ENCODE measurements at places on chromosomes 2 and 18.
A peak's percentile ranks its signal among the peaks of the same experiment; 100 is the strongest.

- DNase-seq, result no peak
Observed at GRCh38 chr18:33665187-33665586, 87.2 kb downstream of the ASXL3 start.

- no peak for DNase-seq
Observed at GRCh38 chr18:69897397-69898108, 50.1 kb downstream of the CD226 start.

GRCh38 chr2:41222593-41222992 lies 770.7 kb upstream of the SLC8A1 start:
- DNase-seq, result no peak

GRCh38 chr2:230234122-230234722 lies 8.7 kb downstream of the SP140 start:
- no peak for DNase-seq

- DNase-seq, result no peak
Observed at GRCh38 chr18:48300463-48300961, 108.7 kb downstream of the ZBTB7C start.

GRCh38 chr2:229409751-229410181 lies 138.7 kb upstream of the PID1 start:
- no peak for DNase-seq

DNA sequence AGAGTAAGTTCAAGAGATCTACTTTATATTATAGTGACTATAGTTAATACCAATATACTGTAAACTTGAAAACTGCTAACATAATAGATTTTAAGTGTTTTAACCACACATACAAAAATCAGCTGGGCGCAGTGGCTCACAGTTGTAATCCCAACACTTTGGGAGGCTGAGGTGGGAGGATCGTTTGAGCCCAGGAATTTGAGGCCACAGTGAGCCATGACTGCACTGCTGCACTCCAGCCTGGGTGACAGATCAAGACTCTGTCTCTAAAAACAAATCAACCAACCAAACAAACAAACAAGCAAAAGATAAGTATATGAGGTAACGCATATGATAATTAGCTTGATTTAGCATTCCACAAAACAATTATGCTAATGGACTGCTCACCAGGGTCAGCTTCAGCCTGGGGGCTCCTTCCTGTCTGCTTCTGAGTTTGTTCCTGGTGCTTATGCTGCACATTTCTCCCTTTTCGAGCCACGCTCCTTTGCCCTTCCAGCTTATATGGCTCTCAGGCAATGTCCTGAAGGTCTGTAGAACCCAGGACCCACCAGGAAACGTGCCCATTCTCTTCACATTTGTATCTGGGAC lies 357.6 kb downstream of the EN1 start:
- DNase-seq, result no peak

GRCh38 chr2:127695491-127696472 lies 5.5 kb upstream of the SFT2D3 start:
- DNase-seq, result no peak

DNA sequence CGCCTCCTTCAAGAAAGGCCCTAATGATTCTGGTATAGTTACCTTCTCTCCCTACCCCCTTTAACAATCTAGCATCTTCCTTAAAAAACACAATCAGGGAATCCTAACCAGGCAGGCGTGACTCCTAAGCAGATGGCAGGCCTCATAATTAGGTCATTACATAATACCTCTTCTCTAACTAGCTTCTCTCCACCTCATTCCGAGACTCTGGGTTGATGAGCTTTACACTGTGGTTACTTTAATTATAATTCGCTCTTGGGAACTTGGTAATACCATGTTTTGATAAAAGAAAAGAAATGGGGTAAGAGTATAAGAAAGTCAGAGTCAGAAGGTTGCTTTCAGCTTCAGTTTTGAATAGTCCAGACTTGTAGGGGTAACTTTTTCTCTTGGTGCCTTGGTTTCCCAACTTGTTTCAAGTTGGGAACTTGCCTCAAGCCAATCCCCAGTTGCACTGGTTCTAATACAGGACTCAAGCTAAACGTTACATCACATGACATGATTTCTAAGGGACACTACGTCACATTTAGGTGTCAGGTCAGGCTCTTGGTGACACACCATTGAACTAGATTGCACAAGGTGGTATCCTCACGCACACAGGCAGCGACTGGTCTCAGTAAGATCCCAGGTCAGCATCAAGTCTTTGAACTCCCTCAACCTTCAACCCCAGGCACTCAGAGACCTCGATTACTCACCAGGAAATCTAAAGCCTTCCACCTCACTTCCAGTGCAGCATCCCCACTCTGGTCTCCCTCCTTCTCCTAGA lies 59.2 kb downstream of the AAK1 start:
- no peak for DNase-seq

- DNase-seq, result no peak
Observed at GRCh38 chr2:140842110-140842509, 1288.7 kb downstream of the LRP1B start.

- DNase-seq, result no peak
Observed at GRCh38 chr2:219864154-219864553, 236.7 kb downstream of the SLC4A3 start.

- DNase-seq, result no peak
Observed at GRCh38 chr18:23223641-23224040, 88.4 kb downstream of the CABLES1 start.

GRCh38 chr2:36399050-36399449 lies 43.5 kb downstream of the CRIM1 start:
- DNase-seq, result no peak

GRCh38 chr18:80109676-80110078 lies 615 bp downstream of the ADNP2 start:
- DNase-seq, result no peak

- DNase-seq, result no peak
Observed at GRCh38 chr2:145897151-145897550, 1377.2 kb upstream of the ZEB2 start.

- peak; percentile 54 for DNase-seq
Observed at GRCh38 chr2:174247474-174248186, 702 bp downstream of the OLA1 start.

- DNase-seq, result peak; percentile 66
Observed at GRCh38 chr2:75403991-75404428, 156.7 kb downstream of the EVA1A start.

- no peak for DNase-seq
Observed at GRCh38 chr2:48170281-48170680, 264.0 kb upstream of the FBXO11 start.

DNA sequence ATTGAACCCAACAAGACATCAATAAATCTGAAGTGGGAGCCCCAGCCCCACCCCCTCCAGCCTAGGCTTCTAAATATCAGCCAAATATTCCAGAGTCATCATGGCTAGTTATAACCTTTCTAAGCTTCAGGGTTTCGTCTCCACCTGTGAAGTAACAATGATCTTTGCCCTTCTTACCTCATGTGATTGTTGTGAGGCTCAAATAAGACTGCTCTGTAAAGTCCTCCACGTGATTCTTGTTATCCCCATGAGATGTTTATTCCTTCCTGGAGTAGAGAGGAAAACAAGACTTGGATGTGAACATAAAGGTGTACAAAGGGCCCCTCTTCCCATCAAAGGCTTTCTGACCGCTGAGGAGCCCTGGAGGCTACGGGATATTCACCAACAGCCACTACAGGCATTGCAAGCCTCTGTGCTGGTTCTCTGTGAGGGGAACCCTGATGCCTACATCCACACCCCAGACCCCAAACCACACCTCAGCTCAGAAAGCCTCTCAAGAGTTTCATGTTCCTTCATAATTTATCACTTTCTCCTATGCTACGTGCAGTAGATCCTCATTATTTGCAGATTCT lies 20.1 kb upstream of the REEP1 start:
- no peak for DNase-seq

- DNase-seq, result no peak
Observed at GRCh38 chr2:109438146-109438545, 175.6 kb downstream of the SEPTIN10 start.

DNA sequence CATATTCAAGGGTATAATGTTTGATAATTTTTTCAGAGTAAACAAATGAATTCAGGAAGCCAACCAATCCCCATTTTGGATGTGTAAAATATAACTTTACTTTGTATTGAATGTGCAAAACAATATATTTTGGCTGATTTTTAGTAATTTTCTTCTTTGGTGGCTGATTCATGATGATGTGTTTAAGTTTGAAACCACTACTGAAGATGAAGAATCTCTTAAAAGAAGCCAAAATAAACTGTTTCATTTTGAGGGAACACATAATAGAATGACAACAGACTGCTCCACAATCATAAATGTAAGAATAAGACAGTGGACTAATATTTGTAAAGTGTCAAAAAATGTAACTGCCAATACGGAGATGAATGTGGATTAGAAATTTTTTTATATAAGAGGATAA lies 52.5 kb upstream of the TRIM43 start:
- DNase-seq, result no peak

DNA sequence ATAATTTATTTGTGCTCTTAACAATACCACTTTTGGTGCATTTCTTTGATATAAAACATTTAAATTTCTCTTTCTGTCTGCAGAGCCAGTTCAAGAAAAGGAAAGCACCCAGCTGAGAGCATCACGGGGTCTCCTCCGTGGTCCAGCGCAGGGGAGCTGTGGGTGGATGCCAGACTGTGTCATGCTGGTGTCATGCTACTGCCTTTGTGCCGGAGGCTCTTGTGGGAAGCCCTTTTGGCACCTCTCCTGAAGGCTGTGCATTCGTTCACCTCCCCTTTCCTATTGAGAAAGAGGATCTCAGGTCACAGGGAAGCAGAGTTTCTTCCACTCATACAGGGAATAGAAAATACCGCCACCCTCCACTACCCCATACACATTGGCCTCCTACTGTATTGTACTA lies 450.4 kb downstream of the GALR1 start:
- no peak for DNase-seq

DNA sequence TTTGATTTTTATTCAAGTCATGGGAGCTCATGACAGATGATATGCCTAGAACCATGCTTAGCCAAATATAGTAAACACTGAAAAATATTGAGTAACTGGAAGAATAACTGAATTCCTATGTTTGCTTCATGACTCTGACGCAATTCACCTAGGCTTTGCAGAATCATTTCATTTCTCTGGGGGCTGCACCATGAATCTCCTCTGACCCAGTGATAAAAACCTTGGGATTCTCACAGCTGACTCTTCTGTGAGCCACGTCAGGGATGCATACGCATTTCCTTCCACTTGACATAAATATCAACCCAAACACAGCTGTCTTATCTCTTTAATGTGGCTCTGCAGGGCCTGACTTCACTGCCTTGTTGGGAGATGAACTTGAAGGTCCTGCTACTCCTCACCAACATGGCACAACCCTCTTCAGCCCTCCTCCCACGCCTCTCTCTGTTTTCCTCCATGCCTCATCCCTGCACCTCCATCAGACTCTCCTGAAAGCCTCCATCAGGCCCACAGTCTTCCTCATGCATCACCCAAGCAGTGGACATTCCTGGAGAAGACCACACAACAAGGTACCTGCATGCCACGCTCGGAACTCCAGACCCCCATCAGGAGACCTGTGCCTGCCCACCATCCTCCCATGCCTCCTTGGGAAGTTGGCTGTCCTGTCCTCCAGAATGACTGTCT lies 29.8 kb downstream of the COL6A3 start:
- no peak for DNase-seq

- no peak for DNase-seq
Observed at GRCh38 chr2:127739800-127740199, 38.5 kb downstream of the SFT2D3 start.

- DNase-seq, result no peak
Observed at GRCh38 chr2:84880395-84880644, 564 bp downstream of the TRABD2A start.

DNA sequence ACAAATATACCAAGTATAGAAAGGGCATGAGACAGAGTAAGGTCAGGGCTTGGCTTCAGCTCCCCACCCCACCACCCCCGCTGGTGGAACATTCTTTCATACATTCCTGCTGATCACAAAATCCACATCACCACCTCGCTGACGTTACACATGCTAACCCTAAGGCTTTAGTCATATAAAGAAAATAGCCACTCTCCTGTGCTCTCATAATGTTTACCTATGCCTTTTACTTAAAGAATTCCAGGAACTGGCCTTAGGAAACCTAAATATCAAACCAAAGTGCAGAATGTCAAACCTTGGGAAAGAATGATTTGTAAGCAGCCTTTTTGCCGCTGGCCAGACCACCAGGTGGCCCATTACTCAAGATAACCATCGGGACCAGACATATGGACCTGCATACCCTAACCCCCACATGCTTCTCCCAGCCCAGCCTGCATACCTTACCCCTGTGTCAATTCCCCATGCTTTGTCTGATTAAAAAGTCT lies 136.3 kb upstream of the SLC39A10 start:
- no peak for DNase-seq

DNA sequence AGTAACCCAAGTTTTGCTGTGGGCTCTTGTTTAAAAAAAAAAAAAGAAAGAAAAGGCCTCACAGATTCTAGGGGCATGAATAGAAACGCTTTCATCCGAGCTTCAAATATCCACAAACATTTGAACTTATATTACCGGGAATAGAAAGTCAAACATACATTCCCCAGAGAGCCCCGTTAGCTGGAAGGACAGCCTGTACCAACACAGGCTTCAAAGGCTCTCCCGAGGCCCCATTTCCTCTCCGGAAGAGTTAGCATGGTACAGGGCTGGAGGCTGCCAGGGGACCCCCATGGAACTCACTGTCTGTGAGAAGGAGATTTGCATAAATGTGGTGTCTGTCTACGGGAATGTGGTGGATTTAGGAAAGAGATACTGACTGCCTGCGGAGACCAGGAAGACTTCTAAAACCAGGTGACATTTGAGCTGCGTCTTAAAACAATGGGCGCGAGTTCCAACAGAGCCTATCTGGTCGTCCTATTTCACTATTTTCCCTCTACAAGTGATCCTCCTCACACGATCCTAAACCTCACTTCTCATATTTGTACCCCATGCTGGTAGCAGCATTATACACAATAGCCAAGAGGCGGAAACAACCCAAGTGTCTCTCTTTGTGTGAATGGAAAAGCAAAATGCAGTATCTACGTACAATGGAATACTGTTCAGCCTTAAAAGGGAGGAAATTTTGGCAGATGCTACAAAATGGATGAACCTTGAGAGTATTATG lies 820 bp upstream of the MATN3 start:
- no peak for DNase-seq

DNA sequence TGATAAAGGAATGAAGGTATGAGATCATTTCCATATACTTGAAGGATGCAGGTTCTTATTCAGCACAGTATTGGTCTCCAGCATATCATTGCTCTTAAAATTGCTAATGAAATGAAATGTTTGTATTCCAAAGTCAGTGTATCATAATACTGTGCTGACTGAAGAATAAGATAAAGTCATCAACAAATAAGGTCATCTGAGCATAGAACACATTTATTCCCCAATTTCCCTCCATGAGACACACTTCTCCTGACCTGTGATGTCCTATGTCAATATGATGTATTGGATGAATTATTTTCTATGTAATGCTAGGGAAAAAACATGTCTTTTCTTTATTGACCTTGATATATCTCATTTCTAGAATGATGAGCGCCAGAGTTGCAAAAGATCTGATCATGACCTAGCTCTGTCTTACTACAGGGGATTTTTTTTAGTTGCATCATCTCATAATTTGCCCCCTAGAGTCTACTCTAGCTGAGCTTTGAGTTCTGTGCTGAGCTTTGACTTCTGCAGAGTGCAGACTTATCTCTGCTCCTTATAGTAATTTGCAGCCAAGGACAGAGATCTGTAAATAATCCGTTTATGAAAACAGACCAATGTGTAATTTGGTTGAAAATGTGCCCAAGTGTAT lies 859.8 kb downstream of the TRIB2 start:
- DNase-seq, result no peak
